ENCODE measurements at places on chromosomes 2 and 18.

- no peak for DNase-seq
Measured at GRCh38 chr2:98541906-98542305, 66.4 kb downstream of the COA5 start.

DNA sequence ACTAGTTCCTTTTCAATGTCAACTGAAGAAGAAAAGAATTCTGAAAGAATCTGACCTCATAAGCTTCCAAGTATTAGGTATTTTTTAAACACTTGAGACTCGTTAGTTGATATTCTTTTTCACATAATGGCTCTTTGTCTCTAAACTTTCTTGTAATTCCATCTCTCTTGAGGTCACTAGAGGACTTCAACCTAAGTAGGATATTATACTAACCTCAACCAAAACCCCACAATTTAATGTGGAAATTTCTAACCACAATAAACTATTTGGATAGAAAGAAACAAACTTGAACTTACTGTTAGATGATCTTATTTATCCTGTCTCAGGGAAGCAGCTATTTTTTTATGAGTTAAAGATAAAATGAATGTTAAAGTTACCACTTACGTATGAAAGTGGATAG is 206.9 kb upstream of the FSIP2 start:
- DNase-seq, result no peak

- no peak for DNase-seq
Measured at GRCh38 chr2:240919786-240920782, 13.9 kb downstream of the CROCC2 start.

DNA sequence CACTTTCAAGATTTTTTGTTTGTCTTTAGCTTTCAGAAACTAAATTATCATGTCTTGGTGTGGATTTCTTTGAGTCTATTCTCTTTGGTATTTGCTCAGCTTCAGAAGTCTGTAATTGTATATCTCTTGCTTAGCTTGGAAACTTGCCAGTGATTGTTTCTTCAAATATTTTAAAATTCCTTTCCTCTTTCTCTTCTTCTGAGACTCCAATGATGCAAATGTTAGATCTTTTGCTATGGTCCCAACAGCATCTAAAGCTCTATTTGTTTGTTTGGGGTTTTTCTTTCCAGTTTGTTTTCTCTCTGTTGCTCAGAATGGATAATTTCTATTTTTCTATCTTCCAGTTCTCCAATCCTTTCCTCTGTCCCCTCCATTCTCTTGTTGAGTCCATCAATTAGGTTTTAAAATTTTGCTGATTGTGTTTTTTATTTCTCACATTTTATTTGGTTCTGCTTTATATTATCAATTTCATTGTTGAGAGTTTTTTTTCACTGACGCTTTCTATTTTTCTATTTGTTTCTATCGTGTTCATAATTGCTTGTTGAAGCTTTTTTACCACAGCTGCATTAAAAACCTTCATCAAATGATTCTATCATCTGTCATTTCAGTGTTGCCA is 81.5 kb upstream of the DAPL1 start:
- DNase-seq, result no peak

- no peak for DNase-seq
Measured at GRCh38 chr18:79525556-79526467, 130.1 kb downstream of the NFATC1 start.

DNA sequence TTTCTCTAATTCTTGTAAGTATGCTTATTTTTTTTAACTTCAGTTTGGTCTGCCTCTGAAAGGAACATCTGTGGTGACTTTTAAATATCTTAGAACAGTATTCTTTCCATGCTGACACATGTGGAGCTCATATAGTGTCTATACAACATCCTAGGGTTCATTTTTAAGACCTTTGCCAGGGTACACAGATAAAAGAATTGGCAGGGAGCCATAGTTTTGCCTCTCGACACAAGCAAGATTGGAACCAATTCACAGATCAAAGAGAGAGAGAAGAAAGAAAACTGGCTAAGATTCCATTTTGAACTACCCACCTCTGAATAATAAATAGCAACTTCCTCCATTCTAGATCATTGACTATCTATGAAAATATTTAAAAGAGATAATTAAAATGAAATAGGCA is 142.7 kb upstream of the ST6GAL2 start:
- no peak for DNase-seq

- no peak for DNase-seq
Measured at GRCh38 chr2:230942920-230943896, 18.2 kb upstream of the GPR55 start.

DNA sequence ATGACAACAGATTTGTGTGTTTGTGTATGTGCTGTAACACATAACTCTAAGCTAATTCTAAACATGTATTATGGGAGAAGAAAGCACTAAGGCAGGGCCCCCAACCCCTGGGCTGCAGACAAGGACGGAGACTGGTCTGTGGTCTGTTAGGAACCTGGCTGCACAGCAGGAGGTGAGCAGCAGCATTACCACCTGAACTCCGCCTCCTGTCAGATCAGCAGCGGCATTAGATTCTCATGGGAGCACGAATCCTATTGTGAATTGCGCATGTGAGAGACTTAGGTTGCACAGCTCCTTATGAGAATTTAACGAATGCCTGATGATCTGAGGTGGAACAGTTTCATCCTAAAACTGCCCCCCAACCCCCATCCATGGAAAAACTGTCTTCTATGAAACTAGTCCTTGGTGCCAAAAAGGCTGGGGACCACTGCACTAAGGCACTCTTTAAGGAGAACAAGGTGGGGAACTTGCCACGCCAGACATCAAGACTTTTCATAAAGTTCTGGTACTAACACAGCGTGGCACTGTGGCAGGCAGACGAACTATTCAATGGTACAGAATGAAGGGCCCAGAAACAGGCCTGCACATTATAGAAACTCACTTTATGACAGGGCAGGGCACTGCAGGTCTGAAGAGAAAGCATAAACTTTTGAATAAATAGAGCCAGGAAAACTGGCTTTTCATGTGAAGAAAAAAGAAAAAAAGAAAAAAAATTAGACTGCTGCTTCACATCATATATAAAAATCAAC is 14.0 kb downstream of the REEP1 start:
- no peak for DNase-seq

DNA sequence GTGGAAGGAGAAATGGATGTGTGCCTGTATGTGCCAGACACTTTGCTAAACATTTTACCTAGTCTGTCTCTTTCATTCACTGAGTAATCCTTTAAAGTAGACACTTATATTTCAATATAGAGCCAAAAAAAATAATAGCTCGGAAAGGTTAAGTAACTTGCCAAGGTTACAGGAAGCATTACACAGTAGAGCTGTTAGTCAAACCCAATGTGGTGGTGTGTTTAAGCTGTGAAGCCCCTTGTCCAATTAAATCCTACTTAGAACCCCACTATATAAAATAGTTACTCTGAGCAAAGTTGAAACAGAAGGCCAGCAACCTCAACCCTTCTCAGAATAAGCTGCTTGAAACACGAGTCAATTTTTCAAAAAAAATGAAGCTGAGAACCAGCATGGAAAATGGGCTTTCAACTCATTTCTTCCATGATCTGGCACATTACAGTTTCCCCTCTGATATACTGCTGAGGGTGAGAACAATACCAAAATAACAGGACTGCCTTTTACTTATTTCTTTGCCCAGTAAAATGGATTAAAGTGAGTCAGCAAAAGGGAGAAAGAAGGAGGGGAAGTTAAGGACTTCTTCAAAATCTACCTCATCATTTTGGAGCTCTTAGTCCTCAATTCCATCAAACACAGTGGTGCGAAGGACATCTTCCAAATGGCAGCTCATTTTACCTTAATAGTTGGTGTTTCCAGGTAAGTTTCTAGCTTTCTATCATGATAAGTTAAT is 7.9 kb downstream of the RDH14 start:
- DNase-seq, result no peak

- DNase-seq, result no peak
Measured at GRCh38 chr2:127220768-127221527, 849 bp upstream of the CYP27C1 start.

GRCh38 chr2:112728029-112728362 is 7.2 kb downstream of the NT5DC4 start:
- no peak for DNase-seq

GRCh38 chr2:7976206-7976605 is 705.6 kb upstream of the ID2 start:
- DNase-seq, result no peak

DNA sequence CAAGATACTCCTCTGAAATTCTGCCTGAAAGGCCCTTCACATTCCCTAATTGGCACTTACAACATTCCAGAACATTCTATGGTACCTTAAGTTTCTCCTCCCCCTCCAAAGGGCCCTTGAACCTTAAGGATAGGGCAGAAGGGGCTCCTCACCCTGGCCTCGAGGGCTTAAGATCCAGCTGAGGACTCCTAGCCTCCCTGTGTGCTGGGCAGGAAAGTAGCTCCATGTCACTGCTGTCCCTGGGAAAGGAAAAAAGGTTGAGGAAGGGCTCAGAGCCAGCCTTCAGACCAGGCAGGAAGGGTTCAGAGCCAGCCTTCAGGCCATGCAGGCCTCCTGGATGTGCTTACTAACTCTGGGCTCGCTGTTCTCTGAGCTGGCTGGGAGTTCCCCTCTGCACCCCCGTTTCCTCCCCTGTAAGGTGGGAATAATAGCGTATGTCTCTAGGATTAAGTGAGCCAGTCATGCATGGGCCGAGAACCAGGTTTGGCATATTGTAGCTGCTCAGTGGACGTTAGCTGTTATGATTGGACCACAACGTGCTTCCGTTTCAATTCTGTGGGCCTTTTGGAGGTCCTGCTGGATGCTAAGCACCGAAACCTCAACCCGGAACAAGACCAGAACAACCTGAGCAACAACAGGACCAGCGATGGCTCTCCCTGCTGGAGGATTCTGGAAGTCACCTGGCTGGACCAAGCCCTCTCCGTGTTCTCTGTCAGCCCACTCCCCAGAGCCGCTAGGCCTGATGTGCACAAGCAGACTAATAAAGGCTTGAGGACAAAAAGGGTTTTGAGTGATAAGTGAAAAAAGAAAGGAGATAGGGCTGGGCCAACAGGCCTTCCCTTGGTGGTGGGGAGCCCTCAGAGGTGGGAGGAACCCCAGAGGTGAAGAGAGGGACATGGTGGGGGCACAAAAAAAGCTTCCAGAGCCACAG is 1.0 kb upstream of the B3GNT7 start:
- no peak for DNase-seq

GRCh38 chr2:235698028-235698427 is 204.2 kb downstream of the AGAP1 start:
- DNase-seq, result no peak

GRCh38 chr2:223725494-223725893 is 111.9 kb downstream of the AP1S3 start:
- no peak for DNase-seq

GRCh38 chr18:58359218-58359617 is 269.7 kb downstream of the ALPK2 start:
- no peak for DNase-seq

DNA sequence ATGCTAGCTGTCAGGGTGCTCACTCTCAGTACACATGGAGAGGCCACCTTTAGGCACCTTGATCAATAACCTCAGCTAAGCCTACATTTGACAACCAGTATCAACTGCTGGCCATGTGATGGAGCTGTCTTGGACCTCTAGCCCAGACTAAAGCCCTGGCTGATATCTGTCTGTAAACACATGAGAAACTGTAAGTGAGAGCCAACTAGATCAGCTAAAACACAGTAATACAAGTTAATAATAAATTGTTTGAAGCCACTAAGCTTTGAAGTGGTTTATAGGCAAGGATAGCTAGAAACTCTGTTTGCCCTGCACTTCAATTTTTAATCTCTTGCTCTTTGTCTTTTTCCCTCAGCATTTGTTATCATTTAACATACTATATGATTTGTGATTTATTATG is 407.1 kb downstream of the SPAG16 start:
- DNase-seq, result no peak

DNA sequence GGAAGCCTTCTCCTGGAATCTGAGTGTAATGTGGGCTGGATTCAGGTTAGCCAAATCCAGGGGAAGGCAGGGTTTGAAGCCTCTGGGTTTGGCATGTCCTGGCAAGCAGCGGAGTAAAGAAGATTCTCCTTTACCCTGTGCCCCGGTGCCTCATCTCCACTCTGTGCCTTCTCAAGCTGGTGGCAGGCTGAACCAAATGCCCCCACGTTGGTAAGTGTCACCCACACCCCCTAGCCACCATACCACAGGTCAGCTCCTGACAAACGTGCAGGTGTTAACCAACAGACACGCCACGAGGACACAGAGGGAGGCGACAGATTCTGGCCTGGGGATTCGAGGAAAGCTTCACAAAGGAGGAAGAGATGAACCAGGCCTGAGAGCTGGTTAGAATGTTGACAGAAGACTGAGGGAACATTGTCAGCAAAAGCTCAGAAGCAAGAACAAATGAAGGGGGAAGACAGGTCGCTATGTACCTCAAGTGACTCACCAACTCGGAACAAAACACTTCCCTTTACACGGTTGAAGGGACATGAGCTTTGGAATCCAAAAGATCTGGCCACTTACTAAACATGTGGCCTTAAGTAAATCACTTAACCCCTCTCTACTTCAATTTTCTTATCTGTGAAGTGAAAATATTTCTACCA is 85.2 kb upstream of the LCLAT1 start:
- DNase-seq, result no peak

GRCh38 chr2:104919127-104919526 is 65.2 kb downstream of the POU3F3 start:
- no peak for DNase-seq

DNA sequence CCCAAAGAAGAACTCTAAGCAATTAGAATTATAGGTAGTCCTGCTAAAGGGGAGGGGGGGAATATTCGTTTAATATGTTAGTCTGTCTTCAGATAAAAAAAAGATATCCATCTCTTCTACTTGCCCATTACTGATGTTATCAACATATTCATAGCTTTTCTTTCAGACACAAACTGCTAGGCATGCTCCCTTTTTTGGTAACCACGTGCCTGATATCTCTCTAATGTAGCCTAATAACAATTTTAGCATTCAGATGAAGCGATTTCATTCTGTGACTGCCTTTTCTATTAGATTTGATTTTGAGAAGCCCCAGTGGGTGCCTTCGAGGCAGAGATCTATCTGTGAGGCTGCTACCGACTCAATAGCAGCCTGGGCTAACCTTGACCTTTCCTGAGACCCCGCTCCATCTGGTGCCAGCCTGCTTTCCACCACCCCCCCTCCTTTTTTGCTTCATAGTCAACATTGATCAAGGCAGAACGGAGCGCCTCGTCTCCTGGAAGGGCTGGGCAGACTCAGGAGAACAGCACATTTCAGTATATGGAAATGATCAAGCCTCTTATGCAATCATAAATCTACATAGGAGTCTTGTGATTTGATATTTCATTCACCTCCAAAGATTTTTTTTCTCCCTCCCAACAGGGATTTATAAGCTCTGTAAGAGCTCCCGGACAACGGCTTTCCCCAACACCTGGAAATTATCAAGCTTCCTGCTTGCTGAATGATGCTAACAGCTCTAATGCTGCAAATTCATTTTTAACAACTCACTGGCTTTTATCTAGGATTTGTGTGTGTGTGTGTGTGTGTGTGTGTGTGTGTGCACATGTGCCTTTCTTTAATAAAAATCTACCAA is 14.7 kb upstream of the BCL11A start:
- no peak for DNase-seq

GRCh38 chr2:147293991-147294824 is 550.6 kb upstream of the ACVR2A start:
- no peak for DNase-seq

GRCh38 chr2:44242904-44243303 is 32.4 kb upstream of the SLC3A1 start:
- no peak for DNase-seq

GRCh38 chr2:61436092-61436491 is 34.8 kb downstream of the USP34 start:
- no peak for DNase-seq

- DNase-seq, result no peak
Measured at GRCh38 chr2:155223781-155224406, 525.4 kb downstream of the KCNJ3 start.
